Stimulated activated effector memory CD8-positive, alpha-beta T cell treated with anti-CD3 and anti-CD28 coated beads, Interleukin-12 subunit alpha, Interleukin-12 subunit beta, amount 100 ng/mL, for 72 hours (primary cell): ENCODE measurements at places on chromosomes 7 and 10.

DNA sequence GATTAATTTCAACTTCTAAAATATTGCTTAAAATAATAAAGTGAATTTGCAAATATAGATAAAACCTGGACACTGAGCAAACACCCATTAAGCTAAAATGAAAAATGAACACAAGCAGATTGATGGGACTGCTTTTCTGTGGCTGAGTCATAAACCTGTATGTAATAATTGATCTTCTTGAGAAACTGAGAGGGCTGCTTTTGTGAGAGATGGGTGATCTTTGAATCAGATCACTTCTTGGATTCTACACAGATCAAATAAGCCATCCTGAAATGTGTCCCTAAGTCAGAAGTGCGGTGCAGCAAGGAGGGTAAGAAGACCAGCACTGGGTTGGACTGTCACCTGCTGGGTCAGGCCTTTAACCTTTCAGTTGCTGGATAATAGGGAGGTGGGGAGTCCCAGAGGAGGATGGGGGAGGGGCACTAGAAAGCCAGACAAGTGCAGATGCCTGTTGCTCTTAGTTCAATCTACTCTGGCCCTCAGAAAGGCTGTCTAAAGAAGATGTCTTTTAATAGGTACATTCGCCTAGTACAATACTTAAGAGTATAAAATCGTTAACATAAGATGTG, 178.2 kb upstream of the NAMPT start:
- no peak for DNase-seq

DNA sequence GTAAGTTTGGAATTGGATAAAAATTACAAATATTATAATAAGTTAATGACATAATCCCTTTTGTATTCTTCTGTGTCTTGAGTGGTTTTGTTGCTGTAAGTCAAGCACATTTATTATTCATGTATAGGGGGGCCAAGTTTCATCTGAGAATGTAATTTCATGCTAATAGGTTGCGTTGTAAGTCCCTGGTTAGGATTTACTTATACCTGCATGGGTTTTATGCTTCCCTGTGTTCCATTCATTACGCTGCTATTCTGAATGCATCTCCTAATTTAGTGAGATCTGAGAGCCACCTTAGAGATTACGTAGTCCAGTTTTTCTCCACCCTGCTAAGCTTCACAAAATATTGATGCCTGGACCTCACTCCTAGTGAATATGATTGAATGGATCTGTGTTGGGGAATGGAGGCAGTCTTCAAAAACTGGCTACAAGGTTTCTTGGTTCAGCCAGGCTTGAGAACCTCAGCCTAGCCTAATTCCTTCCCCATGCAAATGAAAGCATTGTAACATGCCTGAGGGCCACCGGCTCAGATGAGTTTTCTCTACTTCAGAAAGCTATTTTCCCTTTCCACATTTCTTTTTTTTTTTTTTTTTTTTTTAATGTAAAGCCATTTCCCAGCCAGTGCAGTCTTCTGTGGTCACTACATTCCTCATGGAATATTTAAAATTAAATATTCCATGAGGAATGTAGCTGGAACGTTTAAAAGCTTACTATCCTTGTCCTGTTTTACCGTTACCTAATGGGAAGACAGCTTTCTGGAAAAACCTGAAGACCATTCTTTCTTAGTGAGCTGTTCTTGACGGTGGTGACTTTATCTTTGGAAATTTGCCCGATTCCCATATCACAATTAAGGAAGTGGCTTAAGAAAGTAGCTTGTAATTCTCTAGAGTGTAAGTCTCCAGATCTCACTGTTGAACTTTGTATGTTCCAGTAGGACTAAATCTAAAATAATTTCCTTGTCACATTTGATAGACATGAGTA, 16.0 kb downstream of the PAPSS2 start:
- DNase-seq = no peak

- DNase-seq = no peak
Measured at GRCh38 chr7:38677981-38678697, 47.0 kb upstream of the AMPH start.

DNA sequence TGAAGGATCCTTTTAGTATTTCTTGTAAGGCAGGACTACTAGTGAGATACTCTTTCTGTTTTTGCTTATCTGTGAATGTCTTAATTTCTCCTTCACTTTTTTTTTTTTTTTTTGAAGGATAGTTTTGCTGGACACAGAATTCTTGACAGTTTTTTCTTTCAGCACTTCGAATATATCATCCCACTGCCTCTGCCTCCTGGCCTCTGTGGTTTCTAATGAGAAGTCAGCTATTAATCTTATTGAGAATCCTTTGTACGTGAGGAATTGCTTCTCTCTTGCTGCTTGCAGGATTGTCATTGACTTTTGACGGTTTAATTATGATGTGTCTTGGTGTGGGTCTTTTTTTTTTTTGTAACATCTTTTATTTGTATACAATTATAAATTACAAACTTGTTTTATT, 12.6 kb upstream of the WAC start:
- DNase-seq = no peak

- no peak for DNase-seq
Measured at GRCh38 chr10:15863733-15864132, 3.4 kb upstream of the MINDY3 start.

DNA sequence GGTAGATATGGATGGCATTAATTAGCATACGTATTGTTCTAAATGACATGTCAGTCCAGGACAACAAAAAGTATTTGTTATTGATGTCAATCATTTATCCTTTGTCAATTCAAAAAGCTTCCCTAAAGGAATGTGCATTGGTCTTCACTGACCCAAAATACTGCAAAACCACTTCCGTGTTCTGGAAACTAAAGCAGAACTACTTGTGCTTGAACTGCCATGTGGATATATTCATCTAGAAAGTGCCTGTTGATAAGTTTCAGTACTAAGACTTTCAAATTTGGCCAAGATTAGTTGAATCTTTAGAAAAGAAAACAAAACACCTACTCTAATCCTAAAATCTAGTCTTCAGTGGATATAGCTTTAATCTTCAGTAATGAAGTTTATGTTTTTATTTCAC, 242.1 kb upstream of the PPP1R3A start:
- no peak for DNase-seq

- no peak for DNase-seq
Measured at GRCh38 chr10:20173046-20173445, 356.8 kb downstream of the PLXDC2 start.

GRCh38 chr10:80322711-80323110, 33.3 kb upstream of the MAT1A start:
- DNase-seq = no peak

DNA sequence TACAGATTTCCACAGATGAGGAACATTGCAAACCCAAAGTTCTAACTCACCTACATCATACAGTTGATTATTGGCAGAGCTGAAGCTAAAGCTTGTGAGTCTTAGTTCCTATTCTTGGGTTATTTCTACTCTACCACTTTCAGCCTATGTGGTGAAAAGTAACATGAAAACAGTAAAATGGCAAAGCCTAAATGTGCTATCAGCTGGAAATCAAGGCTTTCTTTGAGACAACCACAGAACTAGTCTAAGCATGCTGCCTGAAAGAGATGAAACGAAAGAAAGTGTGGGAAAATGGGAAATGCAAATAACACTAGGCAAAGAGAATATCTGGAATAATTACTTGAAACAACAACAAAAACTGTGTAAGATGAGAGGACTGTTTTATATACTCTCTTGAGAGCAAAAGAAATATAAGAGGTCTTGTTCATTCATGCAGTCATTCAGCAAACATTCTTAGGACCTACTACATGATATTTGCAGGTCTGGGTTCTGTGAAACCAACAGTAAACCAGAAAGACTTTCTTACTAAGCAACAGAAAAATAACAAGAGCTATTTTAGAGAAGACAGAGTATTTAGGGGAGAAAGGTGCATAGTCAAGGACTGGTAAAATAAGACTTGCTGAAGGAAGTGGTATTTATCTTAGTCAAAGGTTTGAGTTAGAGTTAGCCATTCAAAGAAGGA, 437.1 kb downstream of the HTR7 start:
- DNase-seq = no peak

GRCh38 chr10:62723375-62723774, 81.1 kb upstream of the ADO start:
- no peak for DNase-seq

DNA sequence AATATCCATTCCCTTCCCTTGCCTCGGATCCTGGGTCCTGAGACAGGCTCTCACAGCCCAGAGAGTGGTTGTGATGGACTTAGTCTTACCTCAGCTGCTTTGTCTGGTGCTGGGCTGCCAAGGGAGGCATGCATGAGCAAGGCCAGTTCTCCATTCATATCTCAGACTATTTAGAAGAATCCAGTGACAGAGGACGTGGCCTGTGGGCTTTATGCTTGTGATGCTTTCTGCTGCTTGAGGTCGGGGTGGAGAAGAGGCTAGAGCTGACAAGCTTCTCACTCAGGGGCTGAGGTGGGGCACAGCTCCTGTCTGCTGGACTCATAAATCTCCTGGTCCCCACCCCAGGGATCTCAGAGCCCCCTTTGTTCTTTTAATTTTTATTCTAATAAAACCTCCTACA, 66.8 kb downstream of the DNAJC12 start:
- DNase-seq = no peak

- DNase-seq = no peak
Measured at GRCh38 chr7:82623812-82624211, 180.2 kb upstream of the CACNA2D1 start.

- no peak for DNase-seq
Measured at GRCh38 chr7:85480666-85481065, 293.8 kb upstream of the SEMA3D start.

GRCh38 chr10:12922117-12922900, 79.2 kb downstream of the CCDC3 start:
- DNase-seq = no peak

- DNase-seq = no peak
Measured at GRCh38 chr10:11046776-11047160, 29.1 kb downstream of the CELF2 start.

DNA sequence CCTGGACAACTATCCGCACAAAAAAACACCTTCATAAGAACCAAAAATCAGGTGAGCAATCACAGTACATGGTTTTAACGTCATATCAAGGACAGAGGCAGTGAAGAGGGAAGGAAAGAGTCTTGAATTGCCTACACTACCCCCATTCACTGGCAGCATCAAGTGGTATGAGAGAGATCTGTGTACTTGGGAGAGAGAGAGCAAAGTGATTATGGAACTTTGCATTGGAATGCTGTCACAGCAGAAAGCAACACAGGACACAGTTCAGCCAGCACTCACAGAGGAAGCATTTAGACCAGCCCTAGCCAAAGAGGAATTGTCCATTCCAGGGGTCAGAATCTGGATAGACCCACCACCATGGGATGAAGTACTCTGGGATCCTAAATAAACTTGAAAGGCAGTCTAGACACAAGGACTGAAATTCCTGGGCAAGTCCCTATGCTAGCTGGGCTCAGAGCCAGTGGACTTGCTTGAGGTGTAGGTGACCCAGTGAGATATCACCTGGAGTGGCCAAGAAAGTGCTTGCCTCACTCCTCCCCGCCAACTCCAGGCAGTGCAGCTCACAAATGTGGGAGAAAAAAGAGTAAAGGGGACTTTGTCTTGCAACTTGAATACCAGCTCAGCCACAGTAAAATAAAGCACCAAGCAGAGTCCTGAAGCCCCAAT, 30.5 kb upstream of the SFTPD start:
- no peak for DNase-seq

GRCh38 chr10:13206546-13207443, 27.4 kb downstream of the UCMA start:
- no peak for DNase-seq

DNA sequence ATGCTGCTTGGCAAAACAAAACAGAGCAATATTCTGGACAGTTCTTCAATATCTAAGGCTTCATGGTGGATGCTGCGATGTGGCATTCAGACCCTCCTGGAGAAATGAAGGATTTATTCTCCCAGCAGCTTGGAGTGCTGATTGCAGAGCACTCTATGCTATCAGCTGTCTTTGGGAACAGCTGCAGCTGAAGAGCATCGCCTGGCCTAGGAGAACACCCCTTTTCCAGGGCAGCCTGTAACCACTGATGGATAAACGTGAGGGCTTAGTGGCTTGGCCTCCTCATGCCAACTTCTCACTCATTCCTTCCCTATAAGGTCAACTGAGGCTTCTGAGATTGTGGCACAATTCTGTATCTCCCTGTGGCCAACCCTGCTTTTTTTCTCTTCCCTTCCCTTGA, 638.1 kb upstream of the CNTNAP2 start:
- DNase-seq = no peak
